IPS DF 6.9 (cell line): ENCODE measurements at places on chromosomes 5 and 9.

DNA sequence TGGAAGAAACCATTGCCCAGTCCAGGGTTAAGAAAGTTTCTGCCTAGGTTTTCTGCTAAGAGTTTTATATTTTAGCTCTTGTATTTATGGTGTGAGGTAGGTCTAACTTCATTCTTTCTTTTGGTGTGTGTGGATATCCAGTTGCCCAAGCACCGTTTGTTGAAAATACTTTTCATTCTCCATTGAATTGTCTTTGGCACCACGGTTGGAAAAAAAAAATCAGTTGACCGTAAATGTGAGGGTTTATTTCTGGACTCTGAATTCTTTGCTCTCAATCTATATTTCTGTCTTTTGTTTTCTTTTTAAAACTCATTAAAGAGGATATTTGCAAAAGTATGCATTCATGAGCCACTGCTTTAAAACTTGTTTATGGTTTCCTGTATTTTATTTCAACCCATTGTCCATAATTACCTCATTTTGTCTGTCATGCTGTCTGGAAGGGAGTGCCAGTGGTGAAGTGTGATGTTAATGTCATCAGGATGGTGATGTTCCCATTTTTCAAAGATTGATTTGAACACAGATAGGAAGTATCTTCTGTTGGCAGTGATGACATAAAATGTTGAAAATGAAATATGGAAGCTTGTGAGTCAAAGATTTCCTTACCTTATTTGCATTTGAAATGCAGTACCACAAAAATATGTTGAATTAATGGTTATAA is 33.9 kb downstream of the HABP4 start:
- DNase-seq = no peak

GRCh38 chr9:124011460-124012301 is at the start of gene LHX2:
TSS of gene LHX2 (plus strand) at chr9:124011768. CDS start at chr9:124012349, 581 bp downstream.
- DNase-seq = no peak

GRCh38 chr9:38404314-38404713 is 11.8 kb downstream of the ALDH1B1 start:
- no peak for DNase-seq

GRCh38 chr5:111774525-111774924 is 17.5 kb upstream of the NREP start:
- no peak for DNase-seq

GRCh38 chr9:112777914-112778313 is 27.4 kb downstream of the SNX30 start:
- no peak for DNase-seq

DNA sequence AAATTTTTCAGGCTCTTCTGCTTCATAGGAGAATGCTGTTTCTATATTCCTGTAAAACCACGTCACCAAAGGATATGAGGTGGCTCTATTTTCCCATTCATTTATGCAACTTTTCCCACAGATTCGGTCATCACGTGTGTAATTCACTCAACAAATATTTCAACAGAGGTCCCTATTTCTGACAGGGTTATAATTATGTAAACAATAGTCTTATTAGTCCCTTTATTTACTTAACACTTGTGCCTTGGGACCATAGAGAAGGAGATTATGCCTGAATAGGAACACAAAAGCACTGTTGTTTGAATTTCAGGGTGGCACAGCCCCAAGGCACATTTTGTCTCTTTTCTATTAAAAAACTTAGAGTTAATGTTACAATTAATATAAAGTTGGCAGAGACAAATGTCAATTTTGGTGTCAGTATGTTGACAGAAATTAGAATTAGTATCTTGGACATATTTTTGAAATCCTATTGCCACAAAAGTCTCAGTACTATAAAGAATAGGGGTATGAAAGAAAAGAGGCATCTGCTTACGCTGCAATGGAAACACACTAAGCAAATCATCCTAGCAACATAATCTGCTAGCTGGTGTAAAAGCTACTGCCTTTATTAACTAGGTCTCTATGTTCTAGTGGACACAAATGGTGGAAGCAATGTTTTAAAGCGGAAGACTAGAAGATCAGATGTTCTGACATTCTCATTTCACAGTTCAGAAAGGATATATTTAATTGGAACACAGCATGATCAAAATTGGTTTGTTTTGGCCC is 229.1 kb upstream of the TBCA start:
- DNase-seq = no peak

GRCh38 chr9:5140151-5140550 is 45.3 kb downstream of the INSL6 start:
- no peak for DNase-seq

DNA sequence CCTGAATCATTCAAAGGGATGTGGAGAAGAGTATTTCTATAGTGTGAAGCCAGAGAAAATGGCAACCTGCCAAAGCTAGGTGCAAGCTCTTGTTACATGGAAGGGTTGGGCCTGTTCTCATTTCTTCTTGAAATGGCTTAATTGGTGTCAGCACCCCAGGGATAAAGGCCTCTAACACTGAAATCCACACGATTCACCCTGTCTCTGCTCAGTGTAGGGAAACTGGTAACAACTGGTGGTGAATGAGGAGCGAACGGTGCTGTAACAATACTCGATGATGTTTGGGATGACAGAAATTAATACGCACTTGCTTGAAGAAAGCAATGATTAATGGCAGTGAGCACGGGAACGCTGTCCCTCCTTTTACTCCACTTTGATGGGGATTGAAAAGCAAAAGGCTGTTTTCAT is 16.2 kb downstream of the PBX3 start:
- no peak for DNase-seq

DNA sequence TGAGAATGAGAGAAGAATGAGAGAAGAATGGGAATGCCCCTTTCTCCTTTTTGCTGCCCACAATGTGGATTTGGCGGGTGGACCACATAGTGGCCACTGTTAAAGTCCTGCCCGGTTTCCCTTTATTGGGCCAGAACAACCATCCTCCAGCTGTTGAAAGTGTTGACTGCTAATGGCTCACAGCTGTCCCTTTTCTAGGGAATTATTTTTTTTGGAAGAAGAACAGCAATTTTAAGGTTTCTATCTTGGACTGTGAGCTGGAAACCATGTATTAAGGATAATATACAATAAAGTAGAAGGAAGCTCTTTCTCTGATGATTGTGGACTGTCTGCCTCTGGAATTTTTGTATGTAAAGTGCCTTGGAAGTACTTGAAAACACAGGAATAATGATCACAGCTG is 185.9 kb downstream of the DMRT2 start:
- DNase-seq = no peak

DNA sequence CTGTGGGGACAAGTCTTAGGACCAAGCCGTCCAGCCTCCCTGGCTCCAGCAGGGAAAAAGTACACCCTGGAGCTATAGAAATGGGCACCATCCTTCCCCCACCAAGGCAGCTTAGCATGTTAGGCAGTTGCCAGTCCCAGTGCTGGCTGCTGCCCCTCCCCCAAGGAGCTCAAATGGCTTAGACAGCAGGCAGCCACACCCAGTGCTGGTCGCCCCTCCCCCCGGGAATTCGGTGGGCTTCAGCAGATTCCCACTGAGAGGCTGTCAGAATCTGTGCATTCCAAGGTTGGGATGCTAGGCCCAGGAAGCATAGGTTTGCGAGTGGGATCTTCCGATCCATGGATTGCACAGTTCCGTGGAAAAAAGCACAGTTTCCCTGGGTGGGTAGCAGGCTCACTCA is 105.2 kb upstream of the ITGA1 start:
- DNase-seq = no peak

DNA sequence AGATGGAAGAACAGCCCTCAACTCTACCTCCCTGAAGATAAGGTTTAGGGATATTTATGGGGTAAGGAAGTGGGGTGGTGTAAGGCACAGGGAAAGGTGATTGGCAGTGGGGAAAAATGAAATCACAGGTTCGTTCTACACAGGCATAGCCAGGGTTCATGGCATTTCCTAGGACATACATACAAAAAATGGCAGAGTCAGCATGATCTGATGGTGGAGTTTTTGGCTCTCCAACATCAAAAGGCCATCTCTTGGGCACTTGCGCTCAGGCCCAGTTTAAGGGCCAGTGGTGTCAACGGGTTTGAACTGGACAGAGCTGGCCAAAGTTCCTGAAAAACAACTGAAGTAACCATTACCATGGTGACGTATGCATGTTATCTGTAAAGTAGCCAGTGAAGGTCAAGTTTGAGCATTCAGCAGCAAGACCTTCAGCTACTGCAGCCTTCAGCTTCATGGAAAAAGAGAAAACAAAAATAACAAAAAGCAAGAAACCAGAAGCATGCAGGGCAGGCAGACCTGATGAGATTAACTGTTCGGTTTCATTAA is 92.8 kb downstream of the SMARCA2 start:
- DNase-seq = no peak

GRCh38 chr9:16514131-16514530 is 356.3 kb downstream of the BNC2 start:
- no peak for DNase-seq

DNA sequence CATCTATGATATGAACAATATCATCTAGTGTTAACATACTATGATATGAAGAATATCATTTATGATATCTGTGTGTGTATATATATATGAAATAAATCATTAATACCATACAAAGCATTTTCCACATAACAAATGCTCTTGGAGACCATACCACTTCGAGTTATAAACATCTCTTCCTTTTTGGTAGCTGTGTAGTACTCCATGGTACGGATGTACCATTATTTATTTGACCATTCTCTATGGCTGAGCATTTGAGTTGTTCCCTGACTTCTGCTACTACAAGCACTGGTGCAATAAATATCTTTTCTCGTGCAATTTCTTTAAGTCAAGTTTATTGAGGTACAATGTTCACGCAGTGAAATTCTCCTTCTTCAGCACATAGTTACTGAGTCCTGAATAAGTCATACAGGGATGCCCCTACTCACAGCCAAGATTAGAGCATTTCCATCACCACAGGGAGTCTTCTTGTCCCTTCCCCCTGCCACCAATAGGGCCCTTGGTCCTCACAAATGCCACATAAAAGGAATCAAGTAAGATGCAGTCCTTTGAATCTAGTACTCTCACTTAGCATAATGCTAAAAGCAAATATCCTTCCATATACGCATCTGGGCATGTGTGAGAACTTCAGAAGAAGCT is 75.2 kb upstream of the SLC25A48 start:
- DNase-seq = no peak

- DNase-seq = no peak
Measured at GRCh38 chr9:128420060-128420650, 502 bp upstream of the CERCAM start.

GRCh38 chr5:25649628-25650265 is 1005.0 kb upstream of the CDH10 start:
- no peak for DNase-seq

GRCh38 chr9:2427120-2427891 is 194.3 kb upstream of the VLDLR start:
- DNase-seq = no peak

GRCh38 chr5:177025101-177025601 is 2.7 kb downstream of the ZNF346 start:
- DNase-seq = no peak

- DNase-seq = no peak
Measured at GRCh38 chr5:102231693-102232619, 64.1 kb downstream of the SLCO4C1 start.

DNA sequence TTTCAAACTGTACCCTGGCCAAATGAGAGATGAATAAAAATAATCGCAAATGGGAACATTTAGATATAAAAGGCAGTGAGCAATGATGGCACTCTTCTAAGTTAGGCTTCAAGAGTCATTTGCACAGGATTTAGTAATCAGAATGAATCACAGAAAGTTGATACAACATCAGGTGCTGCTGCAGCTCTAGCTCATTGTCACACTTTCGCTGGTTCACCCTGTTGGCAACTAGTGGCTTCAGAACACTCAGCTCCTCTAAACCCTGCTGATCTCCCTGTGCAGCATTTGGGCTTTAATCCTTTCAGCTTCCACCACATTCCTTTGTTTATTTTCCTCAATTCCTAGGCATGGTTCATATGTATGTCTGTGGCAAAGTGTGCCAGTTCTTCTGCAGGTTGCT is 2071.2 kb upstream of the CDH6 start:
- no peak for DNase-seq

- no peak for DNase-seq
Measured at GRCh38 chr5:149445739-149446369, 66.8 kb upstream of the IL17B start.

DNA sequence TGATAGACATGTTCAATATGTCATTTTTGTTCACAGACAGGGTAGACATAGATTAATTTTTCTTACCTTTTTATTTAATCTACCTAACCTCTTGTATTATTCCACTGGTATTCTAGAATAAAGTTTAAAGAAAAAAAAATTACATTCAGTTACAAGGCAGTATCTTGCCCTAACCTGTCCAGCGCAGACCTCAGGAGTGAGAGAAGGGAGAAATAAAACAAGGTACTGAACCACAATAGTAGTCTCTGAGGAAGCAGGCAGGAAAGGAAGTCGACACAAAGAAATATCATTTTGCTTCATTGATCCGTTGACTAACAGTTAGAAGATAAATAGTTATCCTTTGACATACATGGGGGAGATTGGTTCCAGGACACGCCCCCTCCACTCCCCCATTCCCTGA is 12.5 kb upstream of the ADAMTSL1 start:
- DNase-seq = no peak

GRCh38 chr5:56172241-56172640 is 60.9 kb downstream of the ANKRD55 start:
- DNase-seq = no peak

DNA sequence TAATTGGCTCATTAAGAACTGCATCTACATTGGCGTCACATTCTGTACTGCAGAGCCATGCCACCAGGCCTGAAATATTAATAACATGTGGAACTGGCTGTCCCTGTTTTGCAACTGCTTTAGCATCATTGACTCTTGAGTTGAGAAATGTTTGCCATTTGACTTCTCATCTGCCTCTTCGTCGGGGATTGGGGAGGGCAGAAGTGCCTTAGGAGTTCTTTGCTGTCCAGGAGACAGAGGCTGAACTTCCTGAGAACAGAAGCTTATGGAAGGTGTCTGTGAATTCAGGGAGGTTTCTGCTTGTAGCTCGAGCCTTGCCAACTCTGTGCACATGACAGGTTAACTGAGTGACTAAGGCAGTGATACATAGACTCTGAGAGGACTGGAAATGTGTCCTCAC is 265.0 kb downstream of the KIF4B start:
- no peak for DNase-seq

DNA sequence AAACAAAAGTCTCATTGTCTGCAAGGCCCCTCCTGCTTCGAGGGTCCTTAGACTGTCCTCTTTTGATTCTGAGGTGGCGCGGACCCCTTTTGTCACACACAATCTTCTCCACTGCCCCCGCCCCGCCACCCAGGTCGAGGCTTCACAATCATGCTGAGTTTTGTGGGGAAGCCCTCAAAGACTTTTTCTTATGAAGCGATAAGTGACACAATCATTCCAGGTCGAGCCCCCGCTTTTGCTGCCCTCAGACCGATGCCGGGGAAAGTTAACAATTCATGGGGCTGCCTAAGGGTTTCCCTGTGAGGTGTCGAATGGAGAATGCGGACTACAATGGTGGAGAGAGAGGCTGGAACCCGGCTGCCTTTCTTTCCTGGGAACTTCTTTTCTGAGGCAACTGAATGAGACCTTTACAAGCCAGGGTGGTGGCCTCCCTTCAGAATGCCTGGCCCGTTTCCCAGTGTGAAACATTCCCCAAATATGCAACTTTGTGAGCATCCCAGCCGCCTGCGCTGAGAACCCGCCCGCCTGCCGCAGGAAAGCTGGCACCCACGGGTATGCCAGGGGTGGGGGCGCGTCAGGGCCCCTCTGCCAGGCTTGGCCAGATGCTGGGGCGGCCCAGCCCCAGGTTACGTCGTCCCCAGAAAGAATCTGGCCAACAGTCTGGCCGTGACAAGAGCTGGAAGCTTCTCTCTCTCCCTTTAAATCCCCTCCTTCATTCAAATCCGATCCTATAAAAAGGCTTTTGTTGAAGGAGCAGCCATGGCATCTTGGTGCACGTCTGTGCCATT is 71.9 kb downstream of the MAP1B start:
- DNase-seq = no peak

- no peak for DNase-seq
Measured at GRCh38 chr9:130746434-130747212, 53.0 kb downstream of the EXOSC2 start.

GRCh38 chr5:42995360-42995751 is 44.8 kb downstream of the ANXA2R start:
- no peak for DNase-seq
